ENCODE measurements at places on chromosomes 2 and 18.
A peak's percentile ranks its signal among the peaks of the same experiment; 100 is the strongest.

- no peak for DNase-seq
These were observed 46.4 kb downstream of the HS1BP3 start for GRCh38 chr2:20604401-20604911.

DNA sequence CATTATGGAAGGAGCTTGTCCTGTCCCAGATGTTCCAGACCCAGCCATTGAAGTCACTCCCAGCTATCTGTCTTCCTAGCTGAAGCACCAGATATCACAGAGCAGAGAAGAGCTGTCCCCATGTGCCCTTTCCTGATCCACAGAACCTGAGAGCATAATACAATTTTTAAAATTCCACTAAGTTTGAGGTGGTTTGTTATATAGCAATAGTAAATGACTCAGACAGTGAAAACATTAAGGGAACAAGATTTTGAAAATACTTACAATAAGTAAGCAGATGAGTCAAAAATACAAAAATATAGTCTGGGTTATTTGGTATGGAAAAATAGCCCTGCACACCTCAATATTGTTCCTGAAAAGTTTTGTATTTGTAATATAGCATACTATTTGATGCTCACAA lies 85.8 kb upstream of the GLS start:
- no peak for DNase-seq

DNA sequence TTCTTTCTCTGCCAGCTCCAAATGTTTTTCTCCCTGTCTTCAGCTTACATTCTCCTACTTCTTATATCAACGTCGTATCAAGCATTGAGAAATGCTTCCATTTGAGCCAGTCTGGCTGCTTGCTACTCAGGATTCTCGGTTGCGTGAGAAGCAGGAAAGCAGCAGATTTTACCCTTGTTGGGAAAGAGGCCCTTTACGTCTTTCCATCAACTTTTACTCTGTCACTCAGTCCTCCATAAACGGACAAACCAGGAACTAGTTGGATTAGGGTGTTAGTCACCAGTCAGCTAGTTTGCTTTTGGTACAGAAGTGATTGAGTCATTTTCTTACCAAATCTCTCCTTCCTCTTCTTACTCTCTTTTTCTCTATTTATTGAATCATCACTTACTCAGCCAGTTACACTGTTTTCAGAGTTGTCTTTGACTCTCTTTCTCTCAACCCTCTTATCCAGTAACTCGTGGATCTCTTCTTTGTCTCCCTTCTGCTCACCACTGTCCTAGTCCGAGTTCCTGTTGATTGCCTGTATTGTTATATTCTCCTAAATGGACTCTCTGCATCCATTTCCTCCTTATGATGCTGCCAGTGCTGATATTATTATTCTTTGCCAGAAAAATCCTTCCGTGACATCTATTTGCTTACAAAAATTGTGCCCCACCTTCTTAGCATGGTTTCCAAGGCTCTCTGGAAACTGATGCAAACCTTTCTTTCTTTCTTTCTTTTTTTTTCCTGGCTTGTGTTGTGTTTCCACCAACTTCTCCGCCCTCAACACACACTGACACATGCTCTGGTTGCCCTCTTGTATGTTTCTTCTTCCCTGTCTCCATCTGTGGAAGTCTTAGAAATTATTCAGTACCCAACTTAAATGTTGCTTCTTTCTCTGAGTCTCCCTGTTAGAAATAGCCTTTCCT lies 61.5 kb downstream of the VRK2 start:
- DNase-seq, result no peak

- no peak for DNase-seq
These were observed 36.4 kb downstream of the ACTR3 start for GRCh38 chr2:113926314-113926713.

DNA sequence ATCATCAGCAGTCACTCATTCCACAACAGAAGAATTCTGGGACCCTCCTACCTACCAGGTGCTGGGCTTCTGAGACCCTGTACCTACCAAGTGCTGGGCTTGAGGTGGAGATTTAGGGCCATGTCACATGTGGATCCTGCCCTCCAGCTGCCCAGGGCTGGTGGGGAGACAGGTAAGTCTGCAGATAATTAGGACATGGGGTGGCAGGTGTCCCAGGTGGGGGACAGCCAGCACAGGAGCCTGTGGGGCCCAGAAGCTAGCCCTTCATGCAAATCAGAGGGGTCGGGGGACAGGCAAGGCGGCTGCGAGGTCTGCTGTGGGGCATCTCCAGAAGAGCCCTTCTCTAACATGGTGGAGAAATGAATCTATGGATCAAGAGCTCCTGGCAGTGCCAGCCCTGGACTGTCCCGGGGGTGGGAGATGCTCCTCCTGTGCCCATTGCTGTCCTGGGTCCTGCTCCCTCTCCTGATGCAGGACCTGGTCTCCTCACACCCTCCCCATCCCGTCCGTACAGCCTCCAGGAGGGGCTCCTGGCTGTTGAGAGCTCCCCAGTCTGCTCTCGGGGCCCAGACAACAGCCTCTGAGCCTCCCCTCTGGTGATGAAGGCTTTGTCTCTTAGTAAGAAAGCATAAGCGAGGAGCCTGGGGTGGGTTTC lies 106.3 kb upstream of the GLI2 start:
- DNase-seq, result no peak

- no peak for DNase-seq
These were observed 4.7 kb upstream of the STAMBP start for GRCh38 chr2:73823916-73824523.

DNA sequence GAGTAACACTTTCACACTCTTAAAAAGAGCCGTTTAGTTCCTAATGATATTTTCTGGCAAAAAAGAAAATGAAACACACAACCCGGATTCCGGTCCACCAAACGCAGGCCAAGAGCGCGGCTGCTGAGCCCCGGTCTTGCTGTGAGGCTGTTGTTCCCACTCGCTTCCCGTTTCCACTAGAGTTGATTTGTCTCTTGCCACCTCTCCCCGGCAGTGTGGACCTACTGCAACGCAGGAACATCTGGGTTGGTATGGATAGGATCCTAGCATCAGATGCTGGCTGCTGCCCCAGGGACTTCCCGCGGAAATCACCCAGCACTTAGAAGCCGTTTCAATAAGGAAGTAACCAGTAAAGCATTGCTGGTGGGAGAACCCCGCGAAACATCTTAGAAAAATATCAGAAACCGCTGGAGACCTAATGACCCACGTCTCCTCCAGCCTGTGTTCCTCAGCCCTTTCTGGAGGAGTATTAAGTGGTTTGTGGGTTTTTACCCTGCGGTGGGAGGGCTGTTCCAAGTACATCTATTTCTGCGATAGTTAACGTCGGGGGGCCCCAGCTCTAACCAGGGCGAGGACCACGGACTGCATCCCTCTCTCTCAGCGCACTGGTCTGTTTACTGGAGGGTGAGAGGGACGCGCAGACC lies 939 bp downstream of the DOCK10 start:
- peak; percentile 29 for DNase-seq

DNA sequence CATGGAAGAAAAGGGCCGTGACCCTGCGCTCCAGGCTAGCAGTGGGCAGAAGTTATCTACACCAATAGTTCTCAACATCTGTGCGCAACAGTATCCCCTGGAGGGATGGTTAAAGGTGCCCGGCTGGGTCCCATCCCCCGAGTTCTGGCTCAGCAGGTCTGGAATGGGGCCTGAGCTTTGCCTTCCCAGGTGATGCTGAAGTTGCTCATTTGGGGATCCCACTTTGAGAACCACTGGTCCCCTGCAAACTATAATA lies 31.1 kb downstream of the DNMT3A start:
- DNase-seq, result no peak
